ENCODE measurements at places on chromosomes 7 and 10.

DNA sequence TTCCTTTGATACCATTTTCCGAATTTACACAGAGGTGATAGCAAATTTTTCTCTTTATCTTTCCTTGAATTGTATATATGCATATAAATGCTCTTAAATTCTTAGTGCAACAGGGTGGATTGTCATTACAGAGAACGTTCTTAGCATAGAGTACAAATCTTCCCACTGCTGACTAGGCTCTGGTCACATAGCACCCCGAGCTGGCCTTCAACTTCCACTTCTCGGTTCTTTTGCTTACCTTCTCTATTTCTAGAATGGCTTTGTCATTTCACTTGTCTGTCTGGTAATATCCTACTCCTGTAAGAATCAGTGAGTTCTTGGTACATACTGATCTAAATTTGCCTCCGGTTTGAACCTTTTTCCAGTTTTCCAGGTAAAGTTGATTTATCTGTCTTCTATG, 13.4 kb downstream of the ADIRF start:
- no peak for DNase-seq

GRCh38 chr7:95213809-95214492, 110.4 kb downstream of the PON1 start:
- no peak for DNase-seq

DNA sequence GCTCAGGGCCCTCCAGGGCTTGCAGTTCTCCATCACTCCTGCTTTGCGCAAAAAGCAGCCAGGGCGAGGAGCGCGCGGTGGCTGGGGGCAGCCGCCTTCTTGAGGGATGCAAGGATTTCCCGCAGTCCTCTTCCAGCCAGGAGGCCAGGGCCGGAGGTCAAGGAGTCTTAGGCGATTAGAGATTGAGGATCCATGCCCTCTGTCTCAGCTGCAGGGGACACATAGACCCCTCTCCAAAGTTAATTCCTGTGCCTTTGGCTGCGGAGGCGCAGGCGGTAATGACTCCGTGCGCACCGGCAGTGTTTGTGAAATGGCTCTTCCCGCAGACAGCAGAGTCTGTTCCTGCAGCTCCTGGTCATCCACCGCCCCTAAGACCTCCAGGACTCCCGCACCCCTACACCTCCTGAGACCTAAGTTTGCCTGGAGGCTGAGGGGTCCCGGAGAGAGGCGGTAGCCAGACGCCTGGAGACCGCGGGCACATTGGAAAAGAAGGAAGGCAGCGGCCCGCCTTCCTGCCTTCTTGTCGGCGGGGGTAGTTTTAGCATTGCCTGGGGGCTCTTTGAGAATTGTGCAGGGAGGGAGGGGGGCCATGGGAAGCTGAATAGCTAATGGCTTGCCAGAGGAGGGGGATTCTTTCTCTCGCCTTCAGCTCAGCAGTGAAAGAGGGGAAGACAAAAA, 3.3 kb upstream of the NEUROG3 start:
- DNase-seq, result no peak

DNA sequence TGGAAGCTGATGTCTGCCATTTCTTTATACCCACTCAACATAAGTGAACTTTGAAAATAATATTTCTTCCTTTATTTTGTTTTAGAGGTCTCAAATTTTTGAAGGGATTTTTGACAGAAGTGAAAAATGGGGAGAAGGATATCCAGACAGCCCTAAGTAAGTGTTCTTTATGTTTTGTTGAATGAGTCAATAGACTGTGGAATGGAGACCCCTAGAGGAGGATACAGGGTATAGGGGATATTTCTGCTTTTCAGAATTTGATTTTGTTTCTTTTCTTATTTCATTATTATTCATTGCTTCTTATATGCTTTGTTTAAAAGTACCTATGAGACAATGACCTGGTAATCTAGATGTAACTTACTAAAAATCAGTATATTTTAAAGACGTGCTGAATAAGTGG, 34.4 kb downstream of the PLEKHA8 start:
- no peak for DNase-seq

DNA sequence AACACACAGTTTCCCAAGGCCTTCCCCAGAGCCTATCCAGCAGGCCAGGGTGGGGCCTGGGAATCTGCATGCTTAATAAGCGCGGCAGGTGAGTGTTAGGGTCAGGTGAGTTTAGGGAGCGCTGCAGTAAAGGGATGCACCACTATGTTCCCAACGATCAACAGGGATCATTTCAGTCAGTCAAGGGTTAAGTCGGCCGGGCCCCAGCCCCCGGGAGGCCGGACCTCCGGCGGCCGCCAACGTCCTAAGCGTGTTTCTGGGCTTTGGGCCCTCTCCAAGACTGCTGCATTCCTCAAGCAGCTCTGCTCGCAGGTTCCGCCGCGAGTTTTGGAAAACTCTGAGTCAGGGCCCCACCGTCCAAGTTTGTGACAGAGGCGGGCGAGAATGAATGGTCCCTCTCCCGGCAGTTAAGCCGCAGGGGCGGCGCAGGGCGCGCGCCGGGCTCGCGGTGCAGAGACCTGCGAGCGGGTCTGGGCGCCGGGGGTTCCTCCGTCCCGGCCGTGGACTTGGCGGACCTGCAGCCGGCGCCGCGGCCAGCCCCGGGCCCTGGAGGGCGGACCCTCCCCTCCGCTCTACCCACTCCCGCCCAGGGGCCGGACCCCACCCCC, 81.6 kb downstream of the ARHGAP22 start:
- no peak for DNase-seq

DNA sequence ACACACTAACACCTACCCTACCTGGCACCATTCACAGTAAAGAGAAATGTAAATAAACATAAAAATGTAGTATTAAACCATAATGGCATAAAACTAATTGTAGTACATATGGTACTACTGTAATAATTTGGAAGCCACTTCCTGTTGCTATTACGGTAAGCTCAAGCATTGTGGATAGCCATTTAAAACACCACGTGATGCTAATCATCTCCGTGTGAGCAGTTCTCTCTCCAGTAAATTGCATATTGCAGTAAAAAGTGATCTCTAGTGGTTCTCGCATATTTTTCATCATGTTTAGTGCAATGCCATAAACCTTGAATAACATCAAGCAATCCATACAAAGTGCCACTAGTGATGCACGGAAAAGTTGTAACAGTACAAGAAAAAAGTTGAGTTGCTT, 75.4 kb downstream of the CFTR start:
- no peak for DNase-seq

DNA sequence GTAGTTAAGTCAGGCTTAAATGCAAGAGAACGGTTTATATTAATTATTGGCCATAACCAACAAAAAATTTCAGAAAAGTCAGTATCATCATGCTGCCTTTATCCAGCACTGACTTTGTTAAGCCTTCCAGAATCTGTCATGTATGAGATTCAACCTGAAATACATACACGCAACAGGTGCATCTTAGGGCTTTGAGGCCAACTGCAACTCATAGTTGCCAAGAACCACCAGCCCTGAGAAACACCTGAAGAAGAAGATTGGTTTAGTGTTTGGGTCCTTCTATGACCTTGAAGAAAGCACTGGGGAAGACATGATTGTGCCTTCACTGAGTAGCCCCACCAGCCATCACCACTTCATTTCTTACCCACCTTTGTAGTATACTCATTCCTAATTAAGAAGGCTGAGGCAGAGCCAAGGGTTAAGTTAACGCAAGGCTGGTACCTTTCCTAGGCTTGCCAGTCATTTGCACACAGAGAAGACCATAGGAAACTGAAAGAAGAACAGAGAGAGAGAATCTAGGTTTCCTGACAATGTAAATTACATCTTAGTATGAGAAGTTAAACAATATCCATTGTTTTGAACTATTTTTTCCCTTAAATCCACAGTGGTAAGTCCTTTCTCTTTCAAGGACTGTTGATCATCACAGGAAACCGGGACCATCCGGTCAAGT, 200.1 kb upstream of the PRKCQ start:
- DNase-seq, result no peak

- no peak for DNase-seq
Observed at GRCh38 chr10:23155169-23155568, 36.9 kb upstream of the PTF1A start.

- DNase-seq, result no peak
Observed at GRCh38 chr7:24924375-24924774, 55.6 kb downstream of the OSBPL3 start.

DNA sequence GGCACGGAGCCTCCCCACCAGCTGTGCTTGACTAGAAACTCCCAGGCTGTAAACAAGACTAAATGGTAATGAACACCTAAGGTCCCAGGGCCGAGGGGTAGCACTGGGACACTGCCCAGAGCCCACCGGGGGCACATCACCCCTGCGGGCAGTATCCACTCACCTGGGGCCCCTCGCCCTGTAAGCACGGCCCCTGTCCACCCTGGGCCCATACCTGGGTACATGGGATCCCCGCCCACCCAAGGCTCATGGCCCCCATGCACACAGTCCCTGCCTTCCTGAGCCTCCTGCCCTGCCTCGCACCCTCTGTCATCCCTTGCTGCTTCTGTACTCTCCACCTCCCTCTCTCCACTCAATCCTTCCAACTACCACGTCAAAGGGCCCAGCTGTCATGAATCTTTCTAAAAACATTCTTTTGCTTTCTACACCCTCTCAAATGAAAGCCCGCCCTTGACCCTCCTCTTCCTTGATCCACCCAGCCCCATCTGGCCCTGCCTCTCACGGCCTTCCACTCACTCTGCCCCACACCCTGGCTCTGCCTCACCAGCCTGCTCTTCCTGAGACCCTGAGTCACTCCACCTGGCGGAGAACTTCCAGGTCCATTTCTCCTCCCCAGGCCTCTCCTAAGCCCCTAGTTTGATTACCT, 173.1 kb downstream of the PARD3 start:
- no peak for DNase-seq

DNA sequence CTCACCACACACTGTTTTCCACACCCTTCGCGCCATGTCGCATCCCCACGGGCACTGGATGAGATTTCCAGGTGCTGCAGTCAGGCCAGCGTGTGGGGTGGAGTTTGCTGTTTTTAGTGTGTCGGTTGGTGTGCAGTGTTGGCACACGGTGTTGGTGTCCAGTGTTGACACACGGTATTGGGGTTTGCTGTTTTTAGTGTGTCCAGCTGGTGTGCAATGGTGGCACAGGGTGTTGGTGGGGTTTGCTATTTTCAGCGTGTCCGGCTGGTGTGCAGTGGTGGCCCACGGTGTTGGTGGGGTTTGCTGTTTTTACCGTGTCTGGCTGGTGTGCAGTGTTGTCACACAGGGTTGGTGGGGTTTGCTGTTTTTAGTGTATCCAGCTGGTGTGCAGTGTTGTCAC, 20.1 kb upstream of the PRKAR1B start:
- DNase-seq, result no peak

GRCh38 chr10:110269374-110270318, 35.1 kb downstream of the SMNDC1 start:
- DNase-seq, result no peak

GRCh38 chr7:93828260-93828659, 62.3 kb downstream of the TFPI2 start:
- no peak for DNase-seq

GRCh38 chr10:244227-244626, 109.0 kb downstream of the ZMYND11 start:
- no peak for DNase-seq

DNA sequence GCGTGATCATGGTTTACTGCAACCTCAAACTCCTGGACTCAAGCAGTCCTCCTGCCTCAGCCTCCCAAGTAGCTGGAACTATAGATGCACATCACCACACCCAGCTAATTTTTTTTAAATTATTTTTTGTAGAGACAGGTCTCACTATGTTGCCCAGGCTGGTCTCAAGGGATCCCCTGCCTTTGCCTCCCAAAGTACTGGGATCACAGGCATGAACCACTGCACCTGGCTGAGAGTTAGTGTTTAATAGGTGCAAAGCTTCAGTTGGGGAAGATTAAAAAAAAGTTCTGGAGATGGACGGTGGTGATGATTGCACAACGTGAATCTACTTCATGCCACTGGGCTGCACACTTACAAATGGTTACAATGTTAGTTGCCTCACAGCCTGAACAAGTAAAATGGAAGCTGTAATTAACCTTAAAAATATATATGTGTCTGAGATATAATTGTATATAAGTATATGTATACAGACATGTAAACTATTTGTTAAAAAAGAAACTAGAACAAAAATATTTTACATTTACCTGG, 106.4 kb upstream of the ZNF438 start:
- no peak for DNase-seq

- no peak for DNase-seq
Observed at GRCh38 chr7:44580945-44581878, 819 bp downstream of the TMED4 start.

DNA sequence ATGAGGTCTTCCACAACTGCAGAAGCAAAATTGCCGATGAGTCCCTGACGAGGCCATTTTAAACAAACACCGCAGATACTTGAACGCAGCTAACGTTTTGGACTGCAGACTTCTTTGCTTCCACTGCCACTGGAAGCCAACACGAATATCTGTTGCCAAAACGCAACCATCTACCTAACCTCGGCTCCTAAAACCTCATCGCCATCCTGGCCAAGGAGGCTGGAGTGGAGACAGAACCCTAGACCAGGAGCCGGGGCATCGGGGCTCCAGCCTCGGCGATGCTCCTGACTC, 493 bp downstream of the WDR91 start:
- no peak for DNase-seq

DNA sequence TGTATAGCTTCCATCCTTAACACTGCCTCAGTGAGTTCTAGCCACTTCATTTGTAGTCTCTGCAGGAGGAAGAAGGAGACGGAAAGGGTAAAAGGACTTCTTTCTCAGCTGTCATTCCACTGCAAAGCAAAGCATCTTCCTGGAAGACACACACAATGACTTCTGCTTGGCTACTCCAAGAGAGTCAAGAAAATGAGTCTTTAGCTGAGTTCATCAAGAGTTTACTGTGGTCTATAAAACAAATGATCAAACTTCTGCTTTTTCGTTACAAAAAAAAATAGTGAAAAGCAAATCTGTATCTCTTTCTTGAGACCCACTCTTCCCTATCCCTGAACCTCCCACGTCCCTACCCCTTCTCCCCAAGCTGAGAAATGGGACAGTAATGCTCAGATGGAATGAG, 205.0 kb upstream of the AHR start:
- no peak for DNase-seq

DNA sequence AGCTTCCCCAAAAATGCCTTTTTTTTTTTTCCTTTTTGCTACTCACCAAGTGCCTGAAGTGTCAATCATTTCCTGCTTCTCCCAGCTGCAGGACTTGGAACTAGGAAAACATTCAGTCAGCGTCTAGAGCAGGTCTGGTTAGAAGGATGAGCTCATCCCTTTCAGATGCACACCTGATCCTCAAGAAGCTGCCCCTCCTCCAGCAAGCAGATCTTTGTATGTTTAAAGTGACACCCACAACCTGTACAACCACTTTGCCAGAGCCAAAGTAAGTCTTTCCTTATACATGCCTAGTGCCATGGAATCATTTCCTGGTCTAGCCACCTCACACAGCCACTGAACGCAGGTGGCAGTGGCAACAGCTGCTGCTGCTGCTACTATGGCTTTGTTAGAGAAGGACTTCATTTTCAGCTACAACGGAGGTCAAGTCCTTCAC, 10.4 kb upstream of the USP54 start:
- DNase-seq, result no peak

- DNase-seq, result no peak
Observed at GRCh38 chr7:1054861-1055450, 10.6 kb downstream of the GPR146 start.

GRCh38 chr7:7772397-7772821, 54.0 kb upstream of the RPA3 start:
- peak; percentile 1 for DNase-seq

- DNase-seq, result no peak
Observed at GRCh38 chr10:129922598-129923123, 41.4 kb downstream of the EBF3 start.
